Sciatic nerve (tissue), 2 donors: ENCODE measurements at places on chromosomes 11 and 22. TPM values are rescaled to one million over a fixed set of nuclear protein-coding genes. Genes with fewer than 3 reads are reported as not detected.

CFAP300 gene
- 4.8 TPM for total RNA-seq

DNA sequence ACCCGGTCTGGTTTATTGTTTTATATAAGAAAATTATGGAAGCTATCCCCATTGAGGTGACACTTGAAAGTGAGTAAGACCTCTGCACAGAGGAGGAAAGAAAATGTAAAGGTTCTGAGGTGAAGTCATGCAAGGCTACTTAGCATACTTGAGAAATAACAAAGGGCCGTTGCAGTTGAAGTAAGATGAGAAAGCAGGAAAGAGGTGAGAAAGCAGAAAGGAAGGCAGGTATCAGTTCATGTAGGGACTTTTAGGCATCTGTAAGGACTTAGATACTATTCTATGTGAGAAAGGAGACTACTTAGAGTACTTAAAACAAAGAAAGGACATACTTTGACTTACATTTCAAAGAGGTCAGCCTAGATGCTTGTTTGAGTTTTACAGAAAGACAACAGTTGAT is 84.7 kb downstream of the CASP12 start:
- no peak for DNase-seq

DNA sequence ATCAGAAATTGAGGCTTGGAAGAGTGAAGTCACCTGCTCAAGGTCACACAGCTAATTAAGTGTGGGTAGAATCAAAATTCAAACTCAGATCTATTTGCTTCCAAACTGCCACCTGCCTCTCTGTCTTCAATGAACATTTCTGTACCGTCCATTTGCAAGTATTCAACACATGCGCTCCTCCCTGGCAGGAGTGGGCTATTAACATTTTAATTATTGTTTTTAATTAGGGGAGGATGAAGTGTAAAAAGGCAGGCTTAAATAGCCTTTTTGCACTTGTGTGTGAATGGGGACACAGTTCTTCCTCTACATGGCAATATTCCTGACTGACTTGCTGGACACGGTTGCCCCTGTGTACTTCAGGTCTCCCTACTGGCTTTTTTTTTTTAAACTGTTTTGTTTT is 114.4 kb upstream of the NARS2 start:
- no peak for DNase-seq

GRCh38 chr11:103923451-103923931 is 112.9 kb upstream of the DDI1 start:
- DNase-seq: no peak

DNA sequence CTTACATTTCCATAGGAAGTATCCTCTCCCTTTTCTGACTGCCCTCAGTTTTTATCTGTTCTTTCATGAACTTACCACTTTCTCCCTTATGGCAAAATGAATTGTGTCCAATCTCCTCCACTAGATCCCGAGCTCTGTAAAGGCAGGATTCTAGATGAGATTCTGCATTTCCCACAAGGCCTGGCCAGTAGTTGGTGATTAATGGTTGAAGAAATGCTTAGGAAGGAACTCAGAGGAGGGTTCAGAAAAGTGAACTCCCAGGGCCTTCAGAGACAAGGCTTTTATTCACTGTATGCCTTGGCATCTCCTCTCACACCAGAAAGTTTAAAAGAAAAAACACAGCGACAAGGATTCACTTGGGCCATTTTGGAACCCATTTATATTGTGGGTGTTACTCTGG is 66.2 kb downstream of the CCDC81 start:
- DNase-seq: no peak

GRCh38 chr11:126821827-126822226 is 178.7 kb downstream of the KIRREL3 start:
- DNase-seq: no peak

GRCh38 chr11:35173616-35174566 is 34.9 kb downstream of the CD44 start:
- DNase-seq: no peak

GRCh38 chr11:61779666-61780525 is 12.5 kb downstream of the TMEM258 start:
- DNase-seq: no peak
